NCI-H1930 (cell line): ENCODE measurements at places on chromosomes 16 and 17.

GRCh38 chr17:51132964-51133319 is 12.3 kb upstream of the SPAG9 start:
- no peak for DNase-seq

GRCh38 chr16:23999663-24000062 is 163.9 kb downstream of the PRKCB start:
- no peak for DNase-seq

DNA sequence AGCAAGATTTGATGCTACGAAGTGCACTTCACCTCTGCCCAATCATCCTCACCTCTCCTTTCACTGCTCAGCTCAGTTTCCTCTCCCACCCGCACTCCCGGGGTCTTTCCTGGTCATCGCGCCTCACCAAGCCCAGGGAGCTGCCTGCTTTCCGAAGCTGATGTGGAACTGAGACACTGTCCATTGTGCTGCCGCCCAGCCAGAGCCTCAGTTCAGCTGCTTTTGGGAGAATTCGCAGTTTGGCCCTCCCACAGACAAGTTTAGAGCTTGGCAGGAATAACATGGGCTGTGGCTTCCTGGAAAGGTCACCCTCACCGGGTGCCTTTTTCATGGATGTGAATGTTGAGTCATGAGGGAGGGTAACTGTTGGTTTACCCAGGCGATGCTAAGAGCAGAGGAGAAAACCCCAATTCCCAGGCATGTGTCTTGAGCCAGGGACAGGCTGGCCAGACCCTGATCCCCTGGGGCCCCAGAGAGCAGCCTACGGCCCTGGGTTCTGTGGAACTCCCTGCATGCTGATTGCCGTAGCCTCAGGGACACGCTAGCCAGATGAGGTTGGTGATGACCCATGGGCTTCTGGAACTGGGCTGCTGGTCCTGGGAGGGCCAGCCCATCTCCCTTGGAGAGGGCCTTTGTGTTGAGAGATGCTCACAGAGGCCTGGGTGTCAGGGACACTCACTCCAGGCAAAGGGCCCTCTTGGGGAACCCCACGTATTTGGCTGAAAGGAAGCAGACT is 1687.5 kb downstream of the TP53TG3F start:
- DNase-seq: no peak

DNA sequence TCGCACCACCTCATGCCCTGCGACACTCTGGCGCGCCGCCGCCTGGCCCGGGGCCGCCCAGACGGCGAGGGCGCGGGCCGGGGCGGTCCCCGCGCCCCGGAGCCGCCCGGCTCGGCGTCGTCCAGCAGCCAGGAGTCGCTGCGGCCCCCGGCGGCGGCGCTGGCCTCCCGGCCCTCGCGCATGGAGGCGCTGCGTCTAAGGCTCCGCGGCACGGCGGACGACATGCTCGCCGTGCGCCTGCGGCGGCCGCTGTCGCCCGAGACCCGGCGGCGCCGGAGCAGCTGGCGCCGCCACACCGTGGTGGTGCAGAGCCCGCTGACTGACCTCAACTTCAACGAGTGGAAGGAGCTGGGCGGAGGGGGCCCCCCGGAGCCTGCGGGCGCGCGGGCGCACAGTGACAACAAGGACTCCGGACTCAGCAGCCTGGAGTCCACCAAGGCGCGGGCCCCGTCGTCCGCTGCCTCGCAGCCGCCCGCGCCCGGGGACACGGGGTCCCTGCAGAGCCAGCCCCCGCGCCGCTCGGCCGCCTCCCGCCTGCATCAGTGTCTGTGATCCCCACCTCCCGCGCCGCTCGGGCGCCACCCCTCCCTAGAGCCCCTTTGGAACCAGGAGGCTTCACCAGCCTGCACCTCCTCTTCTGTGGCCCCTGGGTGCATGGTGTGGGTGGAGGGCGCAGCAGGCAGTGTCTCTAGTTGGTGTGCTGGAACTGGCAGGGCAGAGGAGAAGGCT is 82.3 kb downstream of the ARHGAP23 start:
- no peak for DNase-seq

GRCh38 chr17:7131423-7131791 is 16.8 kb upstream of the ASGR2 start:
- DNase-seq: no peak

DNA sequence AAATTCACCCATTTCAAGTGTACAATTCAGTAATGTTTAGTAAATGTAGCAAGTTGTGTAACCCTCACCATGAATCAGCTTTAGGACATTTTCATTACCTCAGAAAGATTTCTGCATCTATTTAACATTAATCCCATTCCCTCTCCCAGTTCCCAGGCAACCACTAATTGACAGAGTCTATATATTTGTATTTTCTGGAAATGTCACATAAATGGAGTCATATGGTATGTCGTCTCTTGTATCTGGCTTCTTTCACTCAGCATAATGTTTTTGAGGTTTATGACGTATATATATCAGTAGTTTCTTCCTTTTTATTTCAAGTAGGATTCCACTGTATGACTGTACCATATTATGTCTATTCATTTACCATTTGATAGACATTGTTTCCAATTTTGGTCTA is 199.8 kb downstream of the CYB561 start:
- DNase-seq: no peak

DNA sequence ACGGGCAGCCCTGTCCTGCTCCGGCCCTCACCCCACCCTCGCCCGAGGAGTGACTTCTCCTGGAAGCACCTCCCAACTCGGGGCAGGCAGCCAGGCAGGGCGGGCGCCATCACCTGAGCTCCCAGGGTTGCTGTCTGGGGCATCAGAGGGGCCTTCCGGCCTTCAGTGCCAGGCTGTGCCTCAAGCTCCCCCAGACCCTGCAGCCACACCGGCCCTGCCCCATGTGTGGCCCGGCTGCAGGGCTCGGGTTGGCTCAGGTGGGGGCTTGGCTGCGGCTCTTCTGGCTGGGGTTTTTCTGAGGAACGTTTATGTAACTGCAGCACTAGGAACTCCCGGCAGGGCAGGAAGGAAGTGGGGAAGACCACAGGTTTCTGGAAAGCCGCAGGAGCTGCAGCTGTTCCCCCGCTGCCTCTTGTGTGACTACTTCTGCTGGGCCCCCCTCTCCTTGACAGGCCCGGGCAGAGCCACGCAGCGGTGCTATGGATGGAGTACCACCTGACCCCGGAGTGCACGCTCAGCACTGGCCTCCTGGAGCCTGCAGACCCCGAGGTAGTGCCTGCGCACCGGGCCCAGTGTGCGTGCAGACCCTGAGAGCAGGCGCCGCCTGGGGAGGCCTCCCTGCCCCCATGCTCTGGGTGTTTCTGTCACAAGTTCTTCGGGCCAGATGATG is 45.6 kb downstream of the PRMT7 start:
- DNase-seq: no peak

- DNase-seq: peak; percentile 72
Observed at GRCh38 chr16:3173892-3174617, 13.9 kb upstream of the OR1F1 start.

- DNase-seq: no peak
Observed at GRCh38 chr16:59148769-59149155, 414.6 kb upstream of the GOT2 start.

GRCh38 chr16:68406458-68407152 is 41.7 kb downstream of the SMPD3 start:
- no peak for DNase-seq

GRCh38 chr16:77888871-77889270 is 100.5 kb downstream of the VAT1L start:
- DNase-seq: no peak

GRCh38 chr16:25905810-25906209 is 214.1 kb downstream of the HS3ST4 start:
- no peak for DNase-seq

DNA sequence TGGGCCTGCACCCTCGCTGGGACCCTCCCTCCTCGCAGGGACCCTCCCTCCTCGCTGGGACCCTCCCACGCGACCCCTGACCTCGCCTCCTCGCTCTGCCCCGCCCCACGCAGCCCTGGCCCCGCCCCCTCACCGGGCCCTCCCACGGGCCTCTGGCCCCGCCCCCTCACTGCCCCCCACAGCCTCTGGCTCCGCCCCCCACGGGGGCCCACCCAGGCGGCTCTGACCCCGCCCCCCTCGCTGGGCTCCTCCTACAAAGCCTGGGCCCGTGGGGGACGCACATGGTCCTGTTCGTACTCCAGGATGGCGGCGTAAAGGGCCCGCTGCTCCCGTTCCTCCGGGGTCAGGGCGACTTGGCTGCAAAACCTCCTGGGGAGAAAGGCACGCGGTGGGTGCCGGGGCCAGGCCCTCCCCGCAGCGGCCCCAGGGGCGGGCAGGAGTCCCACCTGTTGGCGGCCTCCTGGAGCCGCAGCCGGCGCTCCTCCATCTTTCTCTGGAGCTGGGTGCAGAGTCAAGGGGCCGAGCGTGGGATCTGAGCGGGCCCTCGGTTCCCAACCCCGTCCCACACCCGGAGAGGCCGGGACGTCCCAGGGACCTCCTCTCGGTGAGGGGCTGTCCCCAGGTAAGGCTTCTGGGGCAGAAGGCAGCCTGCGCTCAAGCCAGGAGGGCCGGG is 9.0 kb downstream of the VPS9D1 start:
- no peak for DNase-seq

DNA sequence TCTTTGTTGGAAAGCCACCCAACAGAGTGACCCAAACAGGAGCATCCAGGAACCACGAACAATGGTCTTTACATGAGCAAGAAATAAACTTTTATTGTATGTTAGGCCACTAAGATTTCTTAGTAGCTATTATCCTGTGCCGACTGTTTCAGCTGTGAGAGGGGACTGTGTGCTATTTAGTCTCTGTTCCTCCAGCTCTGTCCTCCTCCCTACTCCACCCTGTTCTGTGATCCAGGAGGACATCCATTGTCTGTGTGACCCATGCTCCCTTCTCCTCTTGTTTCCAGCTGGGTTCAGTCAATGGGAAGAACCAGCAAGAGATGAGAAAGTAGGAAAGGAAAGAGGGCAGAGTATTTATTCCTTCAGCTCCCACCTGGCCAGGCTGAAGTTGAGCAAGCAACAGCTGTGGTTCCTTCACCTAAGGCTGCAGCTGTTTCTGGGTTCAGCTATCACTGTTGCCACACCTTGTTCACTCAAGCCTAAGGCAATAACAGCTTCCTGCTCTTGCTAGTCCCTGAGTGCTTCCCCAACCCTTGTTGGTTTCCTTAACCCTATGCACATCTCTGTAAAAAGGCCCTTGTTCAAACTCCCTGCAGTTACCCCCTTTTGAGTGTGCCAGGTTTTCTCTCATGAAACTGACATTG is 14.9 kb upstream of the B4GALNT2 start:
- no peak for DNase-seq

- no peak for DNase-seq
Observed at GRCh38 chr17:77916264-77916663, 42.2 kb upstream of the TNRC6C start.

GRCh38 chr16:21940570-21940969 is 12.6 kb upstream of the UQCRC2 start:
- DNase-seq: no peak

DNA sequence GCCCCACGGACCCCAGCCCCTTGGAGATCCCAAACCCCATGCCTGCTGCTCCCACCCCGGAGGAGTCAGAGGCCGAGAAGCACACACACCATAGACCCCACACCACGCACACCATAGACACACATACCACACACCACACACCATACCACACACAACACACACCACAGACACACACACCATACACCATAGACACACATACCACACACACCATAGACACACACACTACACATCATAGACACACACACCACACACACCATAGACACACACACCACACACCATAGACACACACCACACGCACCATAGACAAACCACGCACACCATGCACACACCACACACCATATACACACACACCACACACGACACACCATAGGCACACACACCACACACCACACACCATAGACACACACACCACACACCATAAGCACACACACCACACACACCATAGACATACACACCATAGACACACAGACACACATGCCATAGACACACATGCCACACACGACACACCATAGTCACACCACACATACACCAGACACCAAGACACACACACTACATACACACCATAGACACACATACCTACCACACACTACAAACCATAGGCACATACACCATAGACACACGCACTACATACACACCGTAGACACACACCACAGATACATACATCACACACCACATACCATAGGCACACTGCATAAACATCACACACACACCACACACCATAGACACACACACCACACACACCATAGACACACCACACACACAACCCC is 11.3 kb downstream of the TBC1D16 start:
- no peak for DNase-seq
